Activated naive CD8-positive, alpha-beta T cell treated with anti-CD3 and anti-CD28 coated beads for 36 hours (primary cell): ENCODE measurements at places on chromosomes 7 and 10.
A peak's percentile ranks its signal among the peaks of the same experiment; 100 is the strongest.

DNA sequence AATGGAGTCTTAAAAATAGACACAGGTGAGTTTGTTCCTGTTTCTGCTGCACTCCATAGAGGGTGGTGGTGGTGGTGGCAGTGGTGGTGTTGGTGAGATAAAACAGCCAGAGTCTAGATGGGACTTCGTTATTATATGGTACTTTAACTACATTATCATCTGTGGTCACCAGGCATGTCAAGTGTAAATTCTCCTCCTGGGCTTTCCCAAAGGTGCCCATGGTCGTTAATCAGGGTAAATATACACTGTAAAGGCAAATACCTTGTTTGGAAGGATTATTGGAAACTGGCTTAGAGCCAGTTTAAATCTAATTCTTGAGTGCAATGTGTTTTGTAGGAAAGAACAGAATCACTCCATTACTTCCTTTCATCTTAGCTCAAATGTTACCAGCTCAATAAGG lies 21.5 kb upstream of the COMMD3 start:
- DNase-seq: no peak

- DNase-seq: no peak
Measured at GRCh38 chr7:121563177-121563576, 167.1 kb upstream of the FAM3C start.

GRCh38 chr10:50990568-50991455 lies 83.5 kb upstream of the PRKG1 start:
- DNase-seq: no peak

- DNase-seq: peak; percentile 42
Measured at GRCh38 chr7:2209146-2209960, 23.4 kb downstream of the MAD1L1 start.

DNA sequence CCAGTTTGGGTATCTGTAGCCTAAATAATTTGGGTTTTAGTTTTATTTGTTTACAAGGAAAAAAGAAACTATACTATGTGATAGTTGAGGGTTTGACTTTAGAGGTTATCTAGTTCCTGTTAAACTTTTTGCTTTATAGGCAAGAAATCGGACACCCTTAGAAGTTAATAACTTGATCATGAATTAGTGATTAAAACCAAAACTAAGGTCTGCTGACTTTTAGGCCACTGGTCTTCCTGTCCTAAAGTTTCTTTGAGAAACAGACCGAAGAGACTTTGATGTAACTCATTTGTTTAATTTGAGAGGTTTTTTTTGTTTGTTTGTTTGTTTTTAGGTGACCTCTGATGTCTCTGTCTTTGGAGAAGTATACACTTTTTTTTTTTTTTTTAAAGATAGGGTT lies 59.7 kb downstream of the PHTF2 start:
- no peak for DNase-seq

- no peak for DNase-seq
Measured at GRCh38 chr7:24346129-24346528, 62.1 kb downstream of the NPY start.

DNA sequence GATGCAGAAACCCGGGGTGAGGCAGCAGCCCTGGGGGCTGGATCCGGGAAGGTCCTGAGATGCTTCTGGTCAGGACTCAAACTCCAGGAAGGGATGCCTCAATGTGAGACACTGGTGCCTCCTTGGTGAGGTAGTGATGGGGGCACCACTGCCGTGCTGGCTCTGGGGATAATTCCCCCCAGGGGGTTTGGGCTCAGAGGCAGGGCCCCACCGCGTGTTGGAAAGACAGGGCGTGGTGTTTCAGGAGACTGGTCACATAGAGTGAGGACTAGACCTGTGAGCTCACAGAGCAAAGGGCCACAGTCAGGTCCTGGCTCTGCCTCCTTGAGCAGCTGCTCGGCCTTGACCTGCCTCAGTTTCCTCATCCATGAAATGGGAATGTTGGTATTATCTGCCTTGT lies 361.9 kb downstream of the GLRX3 start:
- DNase-seq: no peak

DNA sequence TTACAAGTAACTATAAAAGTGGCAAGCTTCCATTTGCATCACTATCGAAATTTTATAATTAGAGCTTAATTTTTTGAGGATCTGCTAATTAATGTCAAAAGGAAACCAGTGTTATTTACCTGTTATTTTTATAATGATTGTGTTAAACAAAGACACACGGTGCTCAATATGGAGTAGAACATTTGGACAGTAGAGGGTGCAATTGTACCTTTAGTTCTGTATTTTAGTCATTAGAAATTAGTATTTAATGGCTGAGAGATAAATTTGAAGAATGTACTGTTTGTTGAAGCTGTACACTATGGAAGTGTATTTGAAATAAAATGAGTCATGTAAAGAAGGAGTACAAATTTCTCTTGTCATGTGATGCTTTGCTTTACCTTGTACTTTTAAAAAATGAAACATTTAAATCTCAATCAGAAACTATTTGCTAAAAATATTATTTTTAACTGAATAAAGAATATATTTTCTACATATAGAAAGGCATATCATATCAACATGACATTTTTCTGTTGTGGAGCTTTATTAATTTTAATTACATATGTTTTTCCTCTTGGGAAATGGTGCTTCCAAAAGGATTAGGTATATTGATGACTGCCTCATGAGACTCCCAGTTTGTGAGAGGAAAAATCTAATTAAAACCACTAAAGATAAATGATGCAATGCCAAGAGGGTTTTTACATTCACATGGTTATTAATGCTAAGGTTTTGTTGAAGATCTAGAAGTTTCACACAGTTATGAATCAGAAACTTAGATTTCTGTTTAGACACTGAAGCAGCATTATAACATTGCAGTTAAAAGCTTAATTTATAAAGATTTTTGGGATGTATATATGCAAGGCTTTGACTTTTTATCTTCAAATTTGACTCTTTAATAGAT lies 10.4 kb upstream of the PRKG1 start:
- DNase-seq: no peak

GRCh38 chr7:41420421-41420820 lies 282.5 kb downstream of the INHBA start:
- DNase-seq: no peak

- DNase-seq: no peak
Measured at GRCh38 chr10:109961174-109962001, 38.1 kb upstream of the XPNPEP1 start.

DNA sequence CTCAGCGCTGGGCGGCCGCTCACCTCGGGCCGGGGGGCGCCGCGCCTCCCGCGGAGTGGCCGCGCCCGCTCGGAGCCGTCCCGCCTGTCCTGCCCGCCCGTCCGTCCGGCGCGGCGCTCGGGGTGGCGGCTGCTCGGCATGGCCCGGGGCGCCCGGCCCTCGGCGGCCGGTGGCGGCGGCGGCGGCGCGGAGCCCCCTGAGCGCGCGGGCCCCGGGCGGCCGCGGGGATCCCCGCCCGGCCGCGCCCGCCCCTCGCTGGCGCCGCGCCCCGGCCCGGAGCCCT lies 338 bp downstream of the SDK1 start:
- peak; percentile 28 for DNase-seq

GRCh38 chr10:43610636-43611035 lies 4.4 kb downstream of the ZNF485 start:
- DNase-seq: no peak

DNA sequence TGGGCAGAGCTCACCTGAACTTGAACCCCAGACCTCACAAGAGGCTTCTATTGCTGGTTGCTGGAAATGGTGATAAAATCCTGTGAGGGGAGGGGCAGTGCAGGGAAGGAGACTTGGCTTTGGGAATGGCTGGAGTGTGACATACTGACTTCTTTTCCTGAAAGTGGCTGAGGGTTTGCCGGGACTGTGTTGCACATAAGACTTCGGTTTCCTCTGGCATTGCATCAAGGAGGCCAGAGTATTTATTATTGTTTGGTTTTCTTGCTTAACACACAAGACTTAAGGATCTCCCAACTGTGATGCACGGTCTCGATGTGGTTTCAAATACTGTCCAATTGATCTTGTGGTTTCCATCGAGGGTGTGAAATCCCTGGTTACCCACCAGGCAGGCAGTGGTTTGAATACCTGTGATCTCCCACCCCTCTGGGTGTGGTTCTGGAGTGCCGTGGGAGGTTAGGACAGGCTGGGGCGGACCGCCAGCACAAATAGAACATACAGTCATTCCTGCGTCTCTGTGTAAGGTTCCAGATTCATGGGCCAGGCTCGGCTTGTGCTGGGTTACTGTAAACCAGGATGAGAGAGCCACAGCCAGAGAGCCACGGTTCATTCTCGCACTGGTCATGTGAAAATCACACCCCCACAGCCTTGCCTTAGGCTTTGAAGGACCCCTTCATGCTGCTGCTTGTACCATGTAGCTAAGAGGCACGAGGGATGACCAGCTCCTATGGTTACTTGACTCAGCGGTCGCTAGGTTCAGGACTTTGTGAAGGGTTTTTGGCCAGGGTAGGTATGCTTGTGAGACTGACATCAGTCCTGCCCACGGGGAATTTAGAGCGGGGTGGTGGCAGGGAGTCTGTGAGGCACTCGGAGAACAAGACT lies 39.2 kb downstream of the WBP1L start:
- DNase-seq: no peak

DNA sequence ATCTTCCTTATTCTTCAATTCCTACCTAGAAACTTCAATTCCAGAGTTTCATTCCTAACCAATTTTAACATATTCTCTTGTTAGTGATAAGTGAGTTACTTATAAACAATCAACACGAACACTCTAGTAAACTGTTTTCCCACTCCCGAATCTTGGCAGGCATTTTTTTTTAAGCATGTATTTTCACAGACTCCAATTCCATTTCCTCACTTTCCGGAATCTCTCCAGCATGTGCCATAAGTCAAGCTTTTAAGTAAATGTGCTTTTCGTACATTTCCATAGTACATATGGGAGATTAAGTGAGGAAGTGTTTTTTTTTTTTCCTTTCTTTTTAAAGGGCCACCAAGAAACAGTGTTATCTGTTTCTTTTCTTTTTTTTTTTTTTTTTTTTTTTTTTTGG lies 89.1 kb downstream of the FGFR2 start:
- DNase-seq: no peak

DNA sequence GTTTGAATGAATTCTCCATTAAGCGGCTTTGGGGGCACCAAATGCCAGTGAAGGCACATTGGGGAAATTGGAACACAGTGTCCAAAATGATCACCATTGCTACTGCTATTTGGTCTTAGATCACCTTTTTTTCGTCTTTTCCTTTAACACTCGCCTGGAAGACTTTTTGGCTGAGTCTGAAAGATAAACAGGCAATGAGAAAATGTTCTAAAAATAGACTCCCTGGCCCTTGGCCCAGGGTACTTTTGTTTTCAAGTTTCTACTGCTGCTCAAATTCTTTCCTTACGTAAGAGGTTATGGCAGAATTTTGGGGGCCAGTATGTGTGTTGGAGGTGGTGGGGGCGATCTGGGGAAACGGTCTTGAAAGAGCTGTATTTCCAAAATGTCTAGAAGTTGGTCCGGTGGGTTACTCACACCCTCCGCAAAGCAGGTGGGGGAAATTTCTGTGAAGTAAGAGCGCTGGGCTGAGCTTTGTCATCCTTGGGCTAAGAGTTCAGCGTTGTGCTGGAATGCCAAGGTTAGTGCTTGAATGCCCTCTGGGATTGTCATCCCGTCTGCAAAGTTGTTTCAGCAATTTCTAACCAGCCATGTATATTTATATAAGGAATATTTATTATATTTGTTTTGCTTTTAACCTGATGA lies 1.3 kb upstream of the ITPRIP start:
- DNase-seq: no peak

DNA sequence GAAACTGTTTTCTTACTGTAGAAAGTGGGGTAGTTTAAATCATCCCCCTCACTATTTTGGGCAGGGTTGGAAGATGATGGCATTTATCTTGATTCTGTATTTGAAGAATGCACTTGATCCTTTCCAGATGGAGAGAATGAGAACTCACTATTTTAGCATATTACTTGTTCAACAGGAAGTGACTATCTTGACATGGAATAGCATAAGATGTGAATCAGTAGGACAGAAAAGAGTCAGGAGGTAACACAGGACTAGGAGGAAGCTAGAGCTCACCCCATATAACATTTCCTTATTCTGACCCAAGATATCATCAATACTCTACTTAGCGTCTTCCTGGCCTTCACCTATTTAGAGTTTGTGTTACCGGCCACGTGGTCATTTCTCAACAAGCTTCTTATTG lies 400.2 kb downstream of the PHTF2 start:
- DNase-seq: no peak

- DNase-seq: no peak
Measured at GRCh38 chr10:12556039-12556438, 206.7 kb downstream of the CAMK1D start.

DNA sequence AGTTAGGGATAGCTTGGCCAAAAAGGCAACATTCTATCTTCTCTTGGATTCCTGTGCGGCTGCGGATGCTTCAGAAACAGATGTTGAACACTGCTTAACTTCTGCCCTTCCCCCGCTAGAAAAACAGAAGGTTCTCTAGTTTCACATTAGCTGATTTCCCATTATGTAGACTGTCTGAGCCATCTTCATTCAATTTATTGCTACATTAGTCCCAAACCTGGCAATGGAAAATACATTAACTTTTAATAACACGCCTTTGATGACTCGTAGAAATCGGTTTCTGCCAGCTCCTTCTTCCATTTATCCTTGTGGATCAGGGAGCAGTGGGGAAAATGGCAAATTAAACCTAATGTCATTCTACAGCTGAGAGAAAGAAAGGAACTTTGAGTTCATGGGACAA lies 119.9 kb downstream of the SLC16A9 start:
- DNase-seq: no peak

DNA sequence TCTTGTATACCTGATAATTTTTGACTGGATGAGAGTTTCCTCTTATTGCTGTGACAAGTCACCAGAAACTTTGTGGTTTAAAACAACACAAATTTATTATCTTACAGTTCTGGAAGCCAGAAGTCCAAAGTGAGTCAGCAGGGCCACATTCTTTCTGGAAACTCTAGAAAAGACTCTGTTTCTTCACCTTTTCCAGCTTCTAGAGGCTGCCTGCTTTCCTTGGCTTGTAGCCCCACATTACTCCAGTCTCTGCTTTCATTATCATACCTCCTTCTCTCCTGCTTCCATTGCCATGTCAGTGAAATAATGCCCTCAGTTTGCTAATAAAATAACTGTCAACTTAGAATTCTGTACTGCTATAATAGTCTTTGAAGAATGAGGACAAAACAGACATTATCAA lies 65.3 kb downstream of the VCL start:
- no peak for DNase-seq

GRCh38 chr10:43653746-43654145 lies 5.1 kb upstream of the ZNF32 start:
- DNase-seq: no peak

DNA sequence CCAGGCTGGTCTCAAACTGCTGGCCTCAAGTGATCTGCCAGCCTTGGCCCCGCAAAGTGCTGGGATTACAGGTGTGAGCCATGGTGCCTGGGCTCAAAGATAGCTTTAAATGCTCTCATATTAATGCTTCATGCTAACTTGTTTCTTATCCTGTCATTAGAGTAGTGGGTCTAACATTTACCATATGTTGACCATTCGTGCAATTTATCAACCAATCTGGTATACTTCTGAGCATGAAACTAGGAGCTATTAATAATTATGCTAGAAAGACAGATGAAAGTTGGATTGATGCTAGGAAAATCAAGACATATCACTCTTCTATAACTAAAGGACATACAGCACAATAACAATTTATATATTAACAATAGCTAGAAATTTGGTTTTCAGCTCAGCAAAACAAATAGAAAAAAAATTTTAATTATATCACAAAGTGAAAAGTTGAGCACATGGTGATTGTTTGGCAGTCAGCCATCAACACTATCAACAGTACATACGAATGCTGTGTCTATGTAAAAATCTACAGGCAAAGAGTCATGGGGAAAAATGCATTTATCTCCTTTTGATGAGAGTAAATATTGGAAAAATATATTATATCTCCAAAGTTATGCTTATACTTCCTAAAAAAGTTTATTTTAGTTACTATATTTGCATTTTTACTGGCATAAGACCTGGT lies 112.1 kb upstream of the ABCB5 start:
- no peak for DNase-seq
